ENCODE measurements at places on chromosomes 4 and X.

DNA sequence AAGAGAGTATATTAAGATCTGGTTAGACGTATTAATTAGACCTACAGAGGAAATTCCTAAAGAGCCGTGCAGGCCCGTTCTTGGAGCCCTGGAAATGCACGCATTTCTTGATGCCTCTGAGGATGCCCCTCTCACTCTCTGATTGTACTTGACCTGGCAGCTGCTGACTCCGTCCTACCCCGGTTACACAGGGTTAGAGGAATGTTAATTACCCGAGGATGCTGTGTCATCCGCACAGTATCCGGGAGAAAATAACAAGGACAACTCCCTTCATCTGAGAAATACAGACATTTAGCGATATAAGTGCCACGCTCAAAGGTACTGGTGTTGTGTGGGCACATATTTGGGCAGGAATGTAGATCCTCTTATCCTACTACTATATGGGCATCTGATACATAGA lies 404.6 kb upstream of the FAT1 start:
- DNase-seq: no peak

- DNase-seq: no peak
These were observed 63.2 kb upstream of the FBXW7 start for GRCh38 chr4:152599095-152599494.

DNA sequence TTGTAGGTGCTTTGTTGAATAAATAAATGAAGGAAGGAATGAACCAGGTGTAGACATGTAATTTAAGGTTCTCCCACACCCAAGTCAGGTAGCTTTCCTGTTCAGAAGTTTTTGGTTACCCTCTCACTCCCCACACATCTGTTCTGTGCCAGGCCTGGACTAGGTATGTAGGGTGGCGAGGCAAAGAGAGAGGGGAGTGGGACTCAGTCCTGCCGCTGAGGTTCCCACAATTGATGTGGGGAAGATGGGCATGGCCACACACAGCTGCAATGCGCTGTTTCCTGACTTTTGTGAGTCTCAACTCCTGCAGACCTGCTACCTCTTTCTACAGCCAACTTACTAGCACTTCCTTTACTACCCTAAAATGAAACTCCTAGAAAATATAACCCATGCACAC lies 88.9 kb downstream of the RTL5 start:
- DNase-seq: no peak

DNA sequence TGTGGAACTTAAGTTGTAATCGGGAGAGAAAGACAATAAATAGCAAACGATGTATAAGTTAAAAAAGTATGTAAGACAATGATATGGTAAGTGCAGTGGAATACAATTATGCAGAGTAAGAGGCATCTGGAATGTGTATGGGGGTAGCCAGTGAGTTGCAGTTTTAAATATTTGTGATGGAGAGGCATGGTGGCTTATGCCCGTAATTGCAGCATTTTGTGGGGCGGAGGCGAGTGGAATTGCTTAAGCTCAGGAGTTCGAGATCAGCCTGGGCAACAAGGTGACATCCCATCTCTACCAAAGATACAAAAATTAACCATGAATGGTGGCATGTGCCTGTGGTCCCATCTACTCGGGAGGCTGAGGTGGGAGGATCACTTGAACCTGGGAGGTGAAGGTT lies 52.5 kb upstream of the WDFY3 start:
- no peak for DNase-seq

DNA sequence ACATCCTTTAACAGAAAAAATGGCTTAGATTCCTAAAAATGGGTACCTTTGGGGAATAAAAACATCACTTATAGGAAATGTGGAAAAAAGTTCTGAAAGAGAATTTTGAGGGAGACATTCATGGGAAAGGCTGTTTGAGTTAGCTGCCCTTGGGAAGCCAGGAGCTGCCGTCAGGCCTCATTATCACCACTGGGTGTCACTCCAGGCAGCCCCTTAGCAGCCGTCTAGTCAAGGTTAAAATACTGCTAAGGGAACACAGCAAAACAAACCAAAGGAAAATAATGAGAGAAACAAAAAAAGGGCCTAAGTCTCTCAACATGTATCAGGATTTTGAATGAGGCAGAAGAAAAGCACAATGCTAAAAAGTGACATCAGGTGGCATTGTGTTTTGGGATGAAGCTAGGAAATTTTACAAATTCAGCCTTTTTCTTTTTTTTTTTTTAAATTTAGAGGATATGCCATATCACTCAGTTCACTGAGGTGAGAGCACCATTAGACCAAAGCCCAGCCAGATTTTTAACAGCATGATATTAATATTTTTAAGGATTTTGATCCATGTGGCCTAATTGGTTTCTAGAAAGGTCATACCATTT lies 235.3 kb downstream of the GPAT3 start:
- no peak for DNase-seq

DNA sequence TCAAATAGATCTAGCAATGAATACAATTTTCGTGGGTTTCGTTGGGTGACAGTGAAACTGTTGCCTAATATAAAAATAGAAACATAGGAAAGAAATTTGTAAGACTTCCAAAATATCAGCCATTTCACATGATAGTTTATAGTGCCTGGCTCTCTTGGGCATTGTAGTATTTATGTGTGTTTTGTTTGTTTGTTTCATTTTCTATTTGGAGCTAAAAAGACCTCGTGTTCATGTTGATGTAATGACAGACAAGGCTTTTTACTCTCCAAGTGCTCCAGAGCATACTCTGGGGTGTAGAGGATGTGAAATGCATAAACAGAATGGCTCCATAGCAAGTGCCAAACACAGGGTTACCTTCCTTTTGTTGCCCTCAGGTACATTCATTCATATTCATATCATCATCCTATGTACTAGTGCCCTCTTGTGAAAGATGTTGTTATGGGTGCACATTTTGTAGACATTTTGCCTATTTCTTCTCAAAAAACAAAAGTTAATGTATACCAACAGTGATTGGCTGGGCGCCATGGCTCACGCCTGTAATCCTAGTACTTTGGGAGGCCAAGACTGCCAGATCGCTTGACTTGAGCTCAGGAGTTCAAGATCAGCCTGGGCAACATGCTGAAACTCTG lies 100.7 kb upstream of the AMOT start:
- no peak for DNase-seq

DNA sequence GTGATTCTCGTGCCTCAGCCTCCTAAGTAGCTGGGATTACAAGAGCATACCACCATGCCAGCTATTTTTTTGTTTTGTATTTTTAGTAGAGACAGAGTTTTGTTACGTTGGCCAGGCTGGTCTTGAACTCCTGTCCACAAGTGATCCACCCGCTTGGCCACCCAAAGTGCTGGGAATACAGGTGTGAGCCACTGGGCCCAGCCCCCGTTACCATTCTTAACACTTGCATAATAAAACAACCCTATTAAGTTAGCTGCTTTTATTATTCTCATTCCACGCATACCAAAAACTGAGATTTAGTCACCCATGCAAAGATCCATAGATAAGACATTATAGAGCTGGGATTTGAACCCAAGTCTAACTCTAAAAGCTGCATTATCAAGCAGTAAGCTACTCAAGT lies 6.0 kb upstream of the TEX13A start:
- no peak for DNase-seq

- no peak for DNase-seq
These were observed 95.1 kb upstream of the LIMCH1 start for GRCh38 chr4:41442810-41443209.

GRCh38 chr4:189136462-189136861 lies 804.2 kb upstream of the FRG1 start:
- DNase-seq: no peak
